ENCODE measurements at places on chromosomes 7 and 10.

DNA sequence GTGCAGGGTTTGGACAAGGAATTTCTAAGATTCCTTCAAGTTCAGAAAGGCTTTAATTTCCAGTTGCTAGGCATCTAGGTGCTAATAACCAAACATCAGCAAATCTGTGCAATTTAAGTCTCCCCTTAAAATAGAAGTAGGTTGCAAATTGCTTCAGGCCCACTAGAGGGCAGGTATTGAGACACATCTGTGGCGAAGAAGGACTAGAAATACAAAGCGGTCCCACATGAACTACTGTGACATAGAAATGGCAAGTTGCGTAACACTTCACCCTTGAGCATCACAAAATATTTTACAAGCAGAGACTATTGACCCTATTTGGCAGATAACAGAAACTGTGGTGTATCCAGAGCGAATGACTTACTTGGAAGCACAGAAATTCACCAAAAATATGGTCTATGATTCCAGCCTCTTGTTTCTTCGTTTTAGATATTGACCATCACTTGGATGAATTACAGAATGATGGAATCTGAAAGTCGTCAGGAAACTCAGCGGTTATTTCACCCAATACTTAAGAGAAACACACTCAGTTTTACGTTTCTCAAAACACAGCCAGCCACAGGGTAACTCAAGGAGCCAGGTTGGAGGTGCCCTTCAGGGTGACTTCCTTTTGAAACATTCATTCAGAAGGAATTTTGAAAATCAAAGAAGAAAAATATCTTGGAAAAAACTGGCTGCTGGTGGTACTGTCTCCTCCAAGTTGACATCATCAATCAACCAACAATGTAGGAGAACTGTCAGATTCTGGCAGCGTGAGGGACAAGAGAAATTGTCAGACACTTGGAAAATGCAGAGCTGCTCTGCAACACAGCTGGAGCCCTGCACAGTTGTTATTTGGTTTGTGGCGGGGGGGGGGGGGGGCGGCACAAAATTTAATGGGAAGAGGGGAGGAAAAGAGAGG is 256.3 kb upstream of the MINDY3 start:
- peak; percentile 25 for DNase-seq

GRCh38 chr7:128105228-128106022 is 74.2 kb upstream of the LRRC4 start:
- DNase-seq, result no peak

- no peak for DNase-seq
These were observed 1245.7 kb upstream of the SORCS1 start for GRCh38 chr10:108410236-108410635.

DNA sequence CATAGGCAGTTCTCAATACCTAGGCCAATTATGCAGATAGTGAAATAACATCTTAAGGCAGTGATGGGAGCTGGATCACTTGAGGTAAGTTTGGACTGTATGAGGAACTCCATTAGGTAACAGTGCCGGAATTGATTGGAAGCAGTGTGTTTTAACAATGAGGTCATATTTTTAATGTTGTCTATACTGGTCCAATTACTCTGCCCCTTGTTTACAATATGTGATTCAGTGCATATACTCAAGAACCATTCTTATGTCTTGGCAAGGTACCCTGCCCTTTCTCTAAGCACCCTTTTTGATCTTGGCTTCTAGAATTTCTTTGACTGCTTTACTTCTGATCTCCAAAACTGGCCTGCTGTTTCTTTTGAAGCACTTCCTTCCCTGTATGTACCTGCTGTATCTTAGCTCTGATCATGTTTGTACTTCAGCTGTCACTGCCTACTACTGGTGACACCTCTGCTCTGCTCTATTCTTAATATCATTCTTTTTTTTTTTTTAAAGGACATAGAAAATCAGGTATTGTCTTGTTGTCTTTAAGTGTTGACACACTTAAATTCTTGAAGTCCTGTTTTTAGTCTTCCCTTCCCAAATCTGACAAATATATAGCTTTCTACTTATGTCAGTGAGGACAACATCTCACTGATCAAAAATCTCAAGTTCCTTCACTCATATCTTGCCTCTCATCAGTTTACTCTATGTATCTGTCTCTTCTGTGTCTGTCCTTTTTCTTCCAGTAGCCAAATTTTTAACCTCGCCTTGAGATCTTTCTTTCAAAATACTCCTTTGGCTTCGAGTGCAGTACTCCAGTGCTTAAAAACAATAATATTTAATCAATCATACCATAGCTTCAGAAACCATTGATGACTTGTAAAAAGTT is 46.4 kb upstream of the RPA3 start:
- DNase-seq, result no peak

DNA sequence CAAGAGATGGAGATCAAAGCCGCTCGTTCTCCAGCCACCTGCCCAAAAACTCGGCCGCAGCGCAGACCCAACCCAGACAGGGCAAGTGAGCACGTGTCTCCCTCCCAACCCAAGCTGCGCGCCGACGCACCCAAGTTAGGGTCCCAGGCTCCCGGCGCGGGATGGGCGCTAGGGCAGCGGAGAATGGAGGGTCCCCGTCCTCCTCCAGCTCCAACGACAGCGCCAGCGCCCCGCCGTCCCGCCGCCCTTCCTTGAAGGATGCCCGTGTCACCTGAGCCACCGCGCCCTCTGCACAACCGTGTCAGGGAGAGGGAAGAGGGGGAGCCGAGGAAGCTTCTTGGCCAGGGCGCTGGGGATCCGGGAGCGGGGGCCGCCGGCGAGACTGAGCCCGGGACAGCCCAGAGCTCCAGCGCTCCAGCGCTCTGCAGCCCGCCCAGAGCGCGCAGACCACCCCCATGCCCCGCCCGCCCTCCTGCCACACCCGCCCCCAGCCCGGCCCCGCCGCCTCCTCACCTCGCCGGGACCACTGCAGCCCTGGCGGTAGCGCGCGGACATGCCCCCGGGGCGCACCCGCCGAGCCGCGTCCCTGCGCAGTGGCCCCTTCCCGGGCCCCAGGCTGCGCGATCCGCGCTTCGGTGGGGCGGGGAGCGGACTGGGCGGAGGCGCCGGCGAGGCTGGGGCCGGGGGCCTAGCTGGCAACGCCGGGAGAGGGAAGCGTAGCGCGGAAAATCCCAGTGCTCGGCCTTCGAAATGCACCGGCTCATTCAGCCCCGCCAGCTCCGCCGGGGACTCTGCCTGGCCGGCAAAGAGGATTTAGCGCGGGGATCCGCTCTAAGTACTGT is at the start of gene SLC16A12:
Gene SLC16A12 (minus strand): TSS at position 424 of the 842 bp plus-strand sequence. CDS start 73,016 bp downstream, outside the sequence.
- DNase-seq, result no peak

DNA sequence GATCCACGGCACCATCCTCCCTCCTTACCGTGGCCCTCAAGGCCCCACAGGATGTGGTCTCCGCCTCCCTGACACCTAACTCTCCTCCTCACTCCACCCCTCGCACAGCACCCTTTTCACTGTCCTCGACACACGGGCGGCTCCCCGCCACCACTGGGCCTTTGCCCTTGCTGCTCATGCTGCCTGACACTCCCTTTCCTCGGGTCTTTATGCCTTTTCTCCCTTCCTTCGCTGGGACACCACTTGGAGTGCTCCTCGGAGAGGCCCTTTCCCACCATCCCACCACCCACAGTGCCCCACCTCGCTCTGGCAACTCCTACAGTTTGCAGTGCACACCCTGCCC is 7.9 kb upstream of the INMT start:
- no peak for DNase-seq

DNA sequence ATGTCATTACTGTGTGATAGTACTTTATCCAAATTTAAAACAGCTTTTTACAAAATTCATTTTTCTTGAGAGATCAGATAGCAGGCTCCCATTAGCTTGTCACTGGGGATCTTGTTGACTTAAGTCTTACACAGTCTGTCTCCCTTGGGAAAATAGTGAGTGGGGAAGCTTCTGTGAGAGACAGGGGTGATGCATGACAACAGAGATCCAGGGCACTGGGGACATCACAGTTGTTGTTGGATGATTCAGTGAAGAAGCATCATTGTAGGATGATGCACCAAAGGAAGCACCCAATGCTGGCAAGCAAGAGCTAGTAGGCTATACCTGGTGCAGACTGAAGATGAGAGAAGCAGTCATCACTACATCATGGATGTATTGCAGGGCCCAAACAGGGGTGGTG is 284.7 kb downstream of the HDAC9 start:
- no peak for DNase-seq

GRCh38 chr10:95729323-95730055 is 26.5 kb upstream of the ENTPD1 start:
- no peak for DNase-seq

DNA sequence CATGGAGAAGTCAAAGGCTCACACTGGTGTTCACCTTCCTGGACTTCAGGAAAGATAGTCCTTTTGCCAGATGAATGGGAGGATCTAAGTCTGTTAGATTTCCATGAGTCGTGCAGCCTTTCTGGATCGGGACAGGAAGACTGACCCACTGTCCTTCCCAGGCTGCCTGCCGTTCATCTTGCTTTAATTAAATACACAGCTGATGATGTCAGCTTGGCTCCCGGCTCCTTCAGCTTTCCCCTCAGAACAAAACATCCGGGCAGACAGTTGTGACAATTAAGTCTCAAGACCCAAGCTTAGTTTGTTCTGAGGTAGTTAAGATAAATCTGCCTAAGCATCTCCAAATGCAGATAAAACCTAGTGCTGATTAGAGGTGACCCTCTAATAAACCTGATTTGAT is 58.6 kb downstream of the AUTS2 start:
- DNase-seq, result no peak

Measured in HT-29 (cell line).